Stimulated activated naive CD4-positive, alpha-beta T cell treated with Interleukin-2 at 50 U/mL for 16 hours (primary cell): ENCODE measurements at places on chromosomes 11 and 22.
A peak's percentile ranks its signal among the peaks of the same experiment; 100 is the strongest.

GRCh38 chr11:86669424-86669823 is 3.0 kb downstream of the ME3 start:
- DNase-seq = no peak

DNA sequence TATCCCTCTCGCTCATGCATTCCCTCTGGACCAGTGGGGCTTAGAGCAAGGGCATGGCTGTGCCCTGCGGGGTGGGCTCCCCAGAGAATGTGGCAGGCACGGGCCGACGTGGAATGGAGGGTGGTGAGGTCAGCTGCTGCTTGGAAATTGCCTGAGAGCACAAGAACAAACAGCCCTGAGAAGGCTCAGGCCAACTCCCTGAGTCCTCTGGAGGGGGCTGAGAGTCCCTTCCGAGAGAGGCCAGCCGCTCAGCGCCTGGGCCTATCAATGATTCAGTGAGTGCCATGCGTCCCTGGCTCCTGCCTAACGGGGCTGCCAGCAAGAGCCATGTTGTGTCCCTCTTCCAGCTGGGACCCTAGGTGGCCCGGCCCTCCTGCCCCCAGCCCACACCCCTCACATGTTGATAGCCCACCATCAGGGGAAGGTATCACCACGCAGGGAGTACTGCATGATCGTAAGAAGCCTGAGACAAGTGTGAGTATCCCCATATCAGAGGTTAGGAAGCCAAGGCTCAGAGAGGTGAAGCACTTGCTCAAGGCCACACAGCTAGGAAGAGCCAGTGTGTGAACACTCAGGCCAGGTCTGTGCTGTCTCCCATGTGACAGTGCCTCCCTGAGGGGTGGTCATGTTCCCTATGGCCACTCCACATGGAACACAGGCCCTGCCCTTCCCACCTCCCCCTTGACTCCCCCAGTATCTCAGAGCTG is 55.8 kb downstream of the NECTIN1 start:
- DNase-seq = no peak

GRCh38 chr22:43945632-43946383 is 9.4 kb upstream of the SAMM50 start:
- DNase-seq = peak; percentile 61

DNA sequence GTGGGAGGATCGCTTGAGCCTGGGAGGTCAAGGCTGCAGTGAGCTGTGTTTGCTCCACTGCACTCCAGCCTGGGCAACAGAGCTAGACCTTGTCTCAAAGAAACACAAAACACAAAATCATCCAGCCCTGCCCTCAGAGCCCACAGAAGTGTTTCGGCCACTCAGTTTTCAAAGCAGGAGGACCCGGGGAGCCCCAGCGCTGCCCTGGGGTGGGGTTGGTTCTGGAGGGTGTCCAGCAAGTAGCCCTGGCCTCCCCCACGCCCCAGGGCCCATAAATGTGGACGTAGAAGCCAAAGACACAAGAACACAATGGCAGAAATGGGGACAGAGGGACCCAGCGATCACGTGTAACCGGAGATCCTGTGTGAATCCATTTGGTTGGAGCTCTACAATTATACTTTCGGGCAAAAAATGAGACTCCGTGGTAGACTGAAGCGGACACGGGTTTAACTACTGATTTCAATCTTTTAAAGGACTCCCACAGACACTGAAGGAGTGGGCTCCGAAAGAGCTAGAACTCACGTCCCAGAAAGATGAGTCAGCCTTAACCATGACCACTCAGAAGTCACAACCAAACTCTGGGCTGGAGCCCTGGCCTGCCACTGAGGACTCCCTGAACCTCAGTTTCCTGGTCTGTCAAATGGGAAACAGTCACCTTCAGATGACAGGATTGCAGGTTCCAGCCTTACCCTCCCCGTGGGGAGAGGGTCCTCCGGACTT is 9.0 kb upstream of the CYTH4 start:
- peak; percentile 22 for DNase-seq

GRCh38 chr22:38824585-38824984 is 19.2 kb downstream of the NPTXR start:
- peak; percentile 15 for DNase-seq
